ENCODE measurements at places on chromosomes 4 and X.

DNA sequence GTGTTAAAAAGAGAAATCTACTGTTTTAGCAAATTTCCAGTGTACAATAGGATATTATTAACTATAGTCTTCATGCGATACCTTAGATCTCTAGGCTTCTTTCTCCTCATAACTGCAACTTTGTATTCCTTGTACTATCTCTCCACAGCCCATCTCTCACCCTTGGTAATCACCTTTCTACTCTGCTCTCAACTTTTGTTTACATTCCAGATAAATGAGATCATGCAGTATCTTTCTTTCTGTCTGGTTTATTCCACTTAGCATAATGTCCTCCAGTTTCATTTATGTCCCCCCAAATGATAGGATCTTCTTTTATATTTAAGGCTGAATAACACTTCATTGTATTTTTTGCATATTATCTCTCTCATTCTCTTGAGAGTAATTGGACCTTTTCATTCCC, 165.5 kb downstream of the HS3ST1 start:
- DNase-seq: no peak

- DNase-seq: no peak
Observed at GRCh38 chr4:80726471-80726870, 304.0 kb upstream of the BMP3 start.

DNA sequence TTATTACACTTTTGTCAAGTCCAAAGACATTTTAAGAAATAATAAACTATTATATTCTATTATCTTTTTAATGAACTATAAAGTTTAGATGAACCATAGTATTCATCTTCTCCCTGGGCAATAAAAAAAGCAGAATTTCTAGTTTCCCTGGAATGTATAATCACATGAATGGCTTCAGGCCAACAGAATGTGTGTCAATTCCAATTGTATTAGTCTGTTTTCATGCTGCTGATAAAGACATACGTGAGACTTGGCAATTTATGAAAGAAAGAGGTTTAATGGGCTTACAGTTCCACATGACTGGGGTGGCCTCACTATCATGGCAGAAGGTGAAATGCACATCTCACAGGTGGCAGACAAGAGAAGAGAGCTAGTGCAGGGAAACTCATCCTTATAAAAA, 70.7 kb upstream of the ANXA10 start:
- DNase-seq: no peak

DNA sequence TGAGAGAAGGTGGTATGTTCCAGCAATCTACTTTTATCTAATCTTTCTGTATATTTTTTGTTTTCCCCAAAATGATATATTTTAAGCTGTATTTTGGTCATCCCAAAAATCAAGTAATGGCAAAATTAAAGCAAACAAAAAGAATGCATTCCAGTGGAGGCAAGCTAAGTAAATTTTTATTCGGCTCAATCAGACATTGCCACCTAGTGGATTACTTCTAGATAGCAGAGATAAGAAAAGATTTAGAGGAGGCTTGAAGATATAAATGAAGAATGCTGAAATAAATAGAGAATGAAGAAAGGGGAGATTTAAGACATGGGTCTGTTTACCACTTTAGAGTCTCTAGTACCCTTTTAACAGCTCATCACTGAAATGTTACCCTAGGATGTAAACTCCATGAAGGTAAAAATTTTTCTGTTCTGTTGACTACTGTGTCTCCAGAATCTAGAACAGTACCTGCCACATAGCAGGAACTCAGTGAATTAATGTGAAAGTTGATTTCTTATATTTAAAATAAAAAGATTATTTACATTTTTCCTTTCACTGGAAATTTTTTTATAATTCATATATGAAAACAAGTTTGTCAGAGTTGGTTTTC, 110.9 kb upstream of the ANK2 start:
- no peak for DNase-seq

DNA sequence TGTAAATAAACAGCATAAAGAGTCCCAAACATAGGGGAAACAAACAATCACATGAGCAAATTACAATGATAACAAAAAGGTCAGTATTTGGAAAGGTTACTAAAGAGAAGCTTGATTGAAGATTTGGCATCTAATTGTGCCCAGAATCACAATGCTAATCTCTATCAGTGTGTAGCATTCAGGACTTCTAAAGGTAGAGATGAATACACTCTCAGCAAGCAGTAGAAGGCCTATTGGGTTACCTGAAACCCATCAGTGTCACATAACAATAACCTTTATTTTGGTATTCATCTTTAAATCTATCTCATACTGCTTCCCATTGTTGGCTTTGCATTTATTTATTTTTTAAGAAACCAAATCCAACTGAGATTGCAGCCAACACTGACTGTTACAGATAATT, 319.5 kb downstream of the ACTRT1 start:
- DNase-seq: no peak

GRCh38 chr4:147793569-147794313, 61.9 kb downstream of the ARHGAP10 start:
- DNase-seq: no peak

GRCh38 chr4:82044141-82044993, 329.4 kb downstream of the HNRNPD start:
- peak; percentile 21 for DNase-seq

DNA sequence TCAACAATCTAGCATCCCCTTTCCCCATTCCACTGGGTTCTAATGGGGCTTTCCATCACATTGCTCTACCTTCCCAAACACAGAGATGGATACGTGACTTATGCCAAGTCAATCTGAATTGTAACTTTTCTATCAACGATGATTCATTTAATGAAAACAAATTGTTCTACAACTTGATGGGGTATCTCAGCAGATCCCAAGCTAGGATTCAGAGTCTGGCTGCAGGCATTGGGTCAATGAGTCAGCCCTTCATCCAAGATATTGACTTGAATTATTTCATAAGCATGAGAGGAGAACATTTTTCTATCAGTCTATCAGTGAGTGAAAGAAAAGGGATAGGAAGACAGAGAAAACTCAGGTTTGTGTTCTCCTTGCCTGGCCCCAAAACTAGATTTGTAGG, 15.0 kb upstream of the HPGDS start:
- no peak for DNase-seq

GRCh38 chr4:5971078-5971450, 47.2 kb downstream of the C4orf50 start:
- DNase-seq: no peak

DNA sequence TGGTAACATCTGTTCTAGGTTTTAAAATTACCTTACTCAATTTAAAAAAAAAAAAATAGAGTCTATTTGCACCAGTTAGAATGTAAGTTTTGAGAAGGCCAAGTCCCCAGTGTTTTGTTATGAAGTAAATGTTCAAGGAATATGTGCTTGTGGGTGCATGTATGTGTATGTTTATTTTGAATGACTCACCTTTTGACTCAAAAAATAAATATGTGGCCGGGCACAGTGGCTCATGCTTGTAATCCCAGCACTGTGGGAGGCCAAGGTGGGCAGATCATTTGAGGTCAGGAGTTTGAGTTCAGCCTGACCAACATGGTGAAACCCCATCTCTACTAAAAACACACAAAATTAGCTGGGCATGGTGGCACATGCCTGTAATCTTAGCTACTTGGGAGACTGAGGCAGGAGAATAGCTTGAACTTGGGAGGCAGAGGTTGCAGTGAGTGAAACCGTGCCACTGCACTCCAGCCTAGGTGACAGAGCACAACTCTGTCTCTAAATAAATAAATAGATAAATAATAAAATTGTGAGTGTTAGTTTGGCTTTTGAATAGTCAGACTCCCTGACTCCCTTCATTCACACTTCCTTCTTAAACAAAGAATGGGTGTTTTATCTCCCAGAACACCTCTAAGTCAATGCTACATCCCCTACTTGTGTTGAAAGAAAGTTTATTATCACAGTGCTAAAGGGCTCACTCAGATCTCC, 511.3 kb upstream of the PCDH7 start:
- DNase-seq: no peak

DNA sequence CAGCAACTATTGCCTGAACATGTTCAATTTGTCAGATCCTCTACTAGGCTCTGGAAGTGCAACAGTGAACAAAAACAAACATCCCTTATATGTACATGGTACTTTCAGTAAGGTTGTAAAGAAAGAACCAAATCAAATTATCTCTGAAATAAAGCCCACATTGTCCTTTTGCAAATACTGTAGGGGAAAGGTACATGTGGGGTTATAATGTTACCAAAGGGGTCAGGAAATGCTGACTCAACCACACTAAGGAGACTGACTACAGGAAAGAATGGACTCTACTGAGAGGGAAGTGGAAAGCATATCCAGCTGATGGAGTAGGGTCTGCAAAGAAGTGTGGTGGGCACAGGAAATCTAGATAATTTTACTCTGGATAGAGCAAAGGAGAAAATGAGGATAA, 61.5 kb downstream of the PCDH18 start:
- DNase-seq: no peak

- DNase-seq: no peak
Observed at GRCh38 chrX:24728530-24728929, 34.8 kb downstream of the POLA1 start.

DNA sequence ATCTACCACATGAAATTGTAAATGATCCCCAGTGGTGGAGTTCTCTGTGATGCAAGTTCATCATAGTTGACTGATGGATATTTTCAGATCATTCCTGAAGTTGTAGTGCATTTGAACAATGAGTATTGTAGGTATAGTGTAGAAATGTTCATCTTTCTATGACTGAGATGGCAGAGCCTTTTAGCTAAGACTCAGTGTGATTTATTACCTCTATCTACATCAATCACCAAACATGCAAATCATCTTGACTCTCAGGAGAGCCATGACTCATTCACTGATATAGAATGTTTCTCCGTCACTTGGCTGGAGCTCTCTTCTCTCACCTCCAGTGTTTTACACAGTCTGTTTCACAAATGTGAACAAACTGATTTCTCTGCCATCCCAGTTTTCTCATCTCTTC, 392.6 kb downstream of the IL1RAPL1 start:
- no peak for DNase-seq

DNA sequence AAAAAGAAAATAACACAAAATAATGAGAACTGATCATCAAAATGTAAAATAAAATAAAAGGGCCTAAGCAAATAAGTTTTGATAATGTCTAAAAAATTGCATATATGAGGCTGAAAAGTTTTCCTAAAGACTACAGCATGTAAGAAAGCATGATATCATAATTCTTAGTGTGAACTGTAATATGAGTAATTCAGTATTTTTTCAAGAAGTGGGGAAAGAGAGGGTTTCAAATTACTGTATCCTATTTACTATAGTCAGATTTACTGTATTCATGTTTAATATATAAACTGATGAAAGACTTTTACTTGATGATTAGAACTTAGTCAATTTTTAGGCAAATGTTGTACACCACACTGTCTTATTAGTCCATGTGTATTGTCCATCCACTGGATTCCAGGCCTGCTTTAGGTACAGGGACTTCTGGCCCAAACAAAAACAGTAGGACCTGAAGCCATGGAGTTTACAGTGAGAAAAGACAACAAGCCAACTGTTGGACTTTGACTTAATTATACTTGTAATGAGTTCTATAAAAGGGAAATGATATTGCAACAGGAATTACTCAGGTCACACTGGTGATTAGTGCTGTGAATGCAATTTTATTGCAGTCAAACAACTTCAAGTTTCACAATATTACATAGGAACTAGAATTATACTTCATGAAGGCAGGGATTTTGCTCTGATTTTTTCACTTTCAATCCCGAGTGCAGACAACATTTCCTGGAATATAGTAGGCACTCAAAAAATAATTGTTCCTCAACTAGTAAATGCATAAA, 517.7 kb upstream of the GALNT7 start:
- no peak for DNase-seq

DNA sequence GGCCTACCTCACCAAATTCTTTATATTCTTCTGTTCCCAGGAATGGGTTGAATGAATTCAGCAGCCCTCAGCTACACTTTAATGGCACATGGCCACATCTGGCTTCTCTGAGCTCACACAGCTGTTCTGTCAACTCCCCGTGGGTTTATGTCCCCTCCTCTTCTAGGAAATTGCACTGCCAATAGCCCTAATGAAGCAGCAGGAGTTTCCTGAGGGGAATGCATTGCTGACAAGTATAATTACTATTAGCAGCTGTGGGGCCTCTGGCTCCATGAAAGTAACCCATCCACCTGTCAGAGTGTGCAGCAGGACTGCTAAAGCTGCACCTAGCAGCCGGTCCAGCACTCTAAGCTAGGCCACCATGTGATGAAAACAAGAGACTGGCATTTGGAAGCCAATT, 50.3 kb downstream of the FTHL17 start:
- DNase-seq: no peak

DNA sequence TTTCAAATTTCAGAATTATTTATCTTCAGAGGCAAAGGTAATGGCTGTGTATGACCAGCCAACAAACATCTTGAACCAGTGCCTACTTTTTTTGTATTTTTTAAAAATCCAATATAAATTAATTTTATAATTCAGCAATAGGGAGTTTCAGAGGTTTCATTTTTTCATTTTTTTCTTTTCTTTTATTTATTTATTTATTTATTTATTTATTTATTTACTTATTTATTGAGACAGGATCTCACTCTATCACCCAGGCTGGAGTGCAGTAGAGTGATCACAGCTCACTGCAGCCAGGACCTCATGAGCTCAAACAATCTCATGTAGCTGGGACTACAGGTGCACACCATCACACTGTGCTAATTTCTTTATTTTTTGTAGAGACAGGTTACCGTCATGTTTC, 250.5 kb downstream of the TMEM47 start:
- DNase-seq: no peak

GRCh38 chrX:40227125-40227524, 129.4 kb upstream of the BCOR start:
- no peak for DNase-seq

DNA sequence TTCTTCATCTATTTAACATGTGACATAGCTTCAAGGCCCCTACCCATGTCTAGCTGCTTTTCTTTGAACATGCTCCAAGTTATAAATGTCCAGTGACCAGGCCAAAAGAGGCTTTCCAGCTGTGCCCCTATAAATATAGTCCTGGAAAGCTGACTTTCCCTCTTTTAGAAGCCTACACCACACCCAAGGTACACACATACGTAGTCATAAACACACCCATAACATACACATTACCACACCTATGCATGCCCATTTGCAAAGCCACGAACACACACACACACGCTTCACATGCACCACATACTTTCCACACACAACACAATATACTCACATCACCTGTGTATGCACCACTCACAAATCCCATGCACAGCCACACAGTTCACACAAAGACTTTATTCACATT, 2.0 kb downstream of the ARHGAP36 start:
- DNase-seq: no peak

DNA sequence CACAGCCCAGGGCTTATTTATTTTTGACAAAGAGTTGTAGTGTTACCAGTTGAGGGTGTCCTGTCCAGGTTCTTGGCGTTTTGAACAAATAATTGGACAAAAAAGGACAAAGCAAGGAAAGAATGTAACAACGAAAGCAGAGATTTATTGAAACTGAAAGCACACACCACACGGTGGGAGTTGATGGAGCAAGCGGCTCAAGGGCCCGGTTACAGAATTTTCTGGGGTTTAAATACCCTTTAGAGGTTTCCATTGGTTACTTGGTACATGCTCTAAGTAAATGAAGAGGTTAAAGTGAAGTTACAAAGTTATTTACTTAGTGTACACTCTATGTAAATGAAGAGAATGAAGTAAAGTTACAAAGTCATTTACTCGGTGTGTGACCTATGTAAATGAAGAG, 27.8 kb upstream of the OPHN1 start:
- DNase-seq: no peak
